IMR-90 (cell line): ENCODE measurements at places on chromosomes 3 and 15.
A peak's percentile ranks its signal among the peaks of the same experiment; 100 is the strongest.

DNA sequence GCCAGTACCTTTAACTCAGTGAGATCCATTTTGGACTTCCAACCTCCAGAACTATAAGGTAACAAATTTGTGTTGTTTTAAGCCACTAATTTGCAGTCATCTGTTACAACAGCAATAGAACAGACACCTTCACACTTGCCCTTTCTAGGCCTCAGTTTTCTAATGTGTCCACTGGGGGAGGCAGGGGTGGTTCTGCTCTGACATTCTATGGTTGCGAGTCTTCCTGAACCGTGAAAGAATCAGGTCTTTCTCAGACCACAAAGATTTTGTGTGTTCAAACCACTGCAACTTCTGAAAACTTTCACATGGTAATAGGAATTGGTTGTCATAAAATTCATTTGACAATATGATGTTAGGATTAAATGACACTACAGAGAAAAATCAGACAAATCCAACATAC is 26.8 kb upstream of the CSTA start:
- DNase-seq = no peak

DNA sequence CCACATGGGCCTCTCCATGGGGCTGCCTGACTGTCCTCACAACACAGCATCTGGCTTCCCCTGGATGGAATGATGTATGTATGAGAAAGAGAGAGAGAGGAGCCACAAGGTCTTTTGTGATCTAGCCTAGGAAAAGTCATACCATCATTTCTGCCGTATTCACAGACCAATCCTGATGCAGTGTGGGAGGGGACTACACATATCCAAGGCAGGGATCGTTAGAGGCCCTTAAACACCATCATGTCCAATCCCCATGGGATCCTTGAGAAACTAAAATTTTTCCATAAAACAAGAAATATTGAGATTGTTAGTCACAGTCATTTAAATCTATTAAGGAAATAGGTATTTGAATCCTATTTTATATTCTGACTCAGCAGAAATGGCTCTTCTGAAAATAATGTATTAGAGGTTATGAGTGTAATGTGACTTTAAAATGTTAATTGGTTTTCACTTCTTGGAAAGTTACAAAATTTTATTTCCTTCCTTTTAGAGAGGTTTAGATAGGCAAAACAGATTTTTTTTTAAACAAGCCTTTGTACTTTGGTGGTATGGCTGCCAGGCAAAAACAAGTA is 65.1 kb upstream of the TSC22D2 start:
- DNase-seq = no peak

GRCh38 chr3:134199240-134199639 is 51.4 kb downstream of the RYK start:
- no peak for DNase-seq

DNA sequence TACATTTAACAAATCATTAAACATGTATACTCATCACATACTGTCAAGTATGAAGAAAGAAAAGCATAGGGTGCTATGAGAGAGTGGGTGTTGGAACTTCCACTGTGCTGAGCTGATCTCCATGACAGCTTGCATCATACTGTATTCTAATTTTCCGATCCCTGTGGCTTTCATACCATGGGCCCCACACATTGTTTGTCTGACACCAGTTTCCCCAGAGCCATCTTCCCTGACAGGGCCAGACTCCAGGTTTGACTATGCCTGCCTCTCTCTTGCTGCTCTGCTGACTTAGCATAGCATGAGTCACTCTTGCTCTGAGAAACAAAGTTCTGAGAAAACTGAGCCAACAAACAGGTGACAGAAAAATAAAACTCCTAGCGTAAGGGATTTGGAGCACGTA is 37.0 kb upstream of the CASR start:
- DNase-seq = no peak

DNA sequence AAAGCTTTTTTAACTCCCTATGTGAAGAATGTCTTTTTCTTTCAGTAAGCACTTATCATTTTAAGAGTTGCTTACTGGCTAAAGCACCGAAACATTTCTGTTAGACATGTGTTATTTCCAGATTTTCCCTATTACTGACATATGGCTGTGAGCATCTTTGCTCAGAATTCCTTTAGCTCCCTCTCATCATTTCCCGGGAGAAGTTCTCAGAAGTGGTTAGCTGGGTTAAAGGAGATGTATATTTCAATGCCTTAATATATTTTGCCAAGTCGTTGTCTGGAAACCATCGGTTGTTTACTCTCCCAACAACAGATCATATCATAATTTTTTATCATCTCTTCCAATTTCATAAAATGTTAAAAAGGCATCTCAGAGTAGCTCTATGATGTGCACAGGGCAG is 396.5 kb downstream of the OCA2 start:
- DNase-seq = no peak

DNA sequence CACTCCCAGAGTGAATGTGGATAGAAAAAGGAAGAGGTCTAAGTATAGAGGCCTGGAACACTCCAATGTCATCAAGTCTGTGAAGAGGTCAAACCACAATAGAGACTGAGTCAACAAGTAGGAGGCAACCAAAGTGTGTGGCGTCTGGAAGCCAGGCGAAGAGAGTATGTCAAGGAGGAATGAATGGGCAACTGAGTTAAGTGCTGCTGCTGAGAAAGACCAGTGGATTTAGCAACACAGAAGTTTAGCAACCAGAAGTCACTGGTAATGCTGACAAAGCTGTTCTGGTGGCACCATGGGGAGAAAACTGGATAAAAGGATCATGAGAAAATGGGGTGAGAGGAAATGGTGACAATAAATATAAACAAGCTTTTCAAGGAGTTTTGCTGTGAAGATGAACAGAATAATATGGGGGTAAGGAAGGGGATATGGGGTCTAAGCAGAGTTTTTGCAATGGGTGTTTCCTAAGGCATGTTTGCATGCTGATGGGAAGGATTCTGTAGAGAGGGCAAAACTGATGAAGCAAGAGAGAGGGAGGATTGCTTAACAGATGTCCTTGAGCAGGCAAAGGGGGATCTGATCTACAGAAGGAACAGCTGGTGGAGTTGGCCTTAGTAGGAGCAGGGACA is 38.4 kb downstream of the PCOLCE2 start:
- peak; percentile 66 for DNase-seq

DNA sequence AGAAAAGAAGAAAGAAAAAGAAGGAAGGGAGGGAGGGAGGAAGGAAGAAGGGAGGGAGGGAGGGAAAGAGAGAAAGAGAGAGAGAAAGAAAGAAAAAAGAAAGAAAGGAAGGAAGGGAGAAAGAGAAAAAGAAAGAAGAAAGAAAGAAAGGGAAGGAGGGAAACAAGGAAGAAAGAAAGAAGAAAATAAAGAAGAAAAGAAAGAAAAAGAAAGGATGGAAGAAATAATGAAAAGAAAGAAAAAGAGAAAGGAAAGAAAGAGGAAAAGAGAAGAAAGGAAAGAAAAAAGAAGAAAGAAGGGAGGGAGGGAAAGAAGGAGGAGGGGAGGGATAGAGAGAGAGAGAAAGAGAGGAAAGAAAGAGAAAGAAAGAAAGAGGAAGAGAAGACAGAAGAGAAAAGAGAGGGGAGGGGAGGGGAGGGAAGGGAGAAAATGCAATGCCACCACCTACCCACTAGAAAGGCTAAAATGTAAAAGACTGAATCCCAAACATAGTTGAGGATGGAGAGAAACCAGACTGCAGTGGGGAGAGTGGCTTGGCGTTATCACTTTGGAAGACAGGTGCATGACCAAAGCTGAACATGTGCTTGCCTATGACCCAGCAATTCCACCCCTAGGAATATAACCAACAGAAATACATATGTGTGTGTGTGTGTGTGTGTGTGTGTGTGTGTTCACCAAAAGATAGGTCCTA is 66.9 kb upstream of the KLF13 start:
- no peak for DNase-seq

DNA sequence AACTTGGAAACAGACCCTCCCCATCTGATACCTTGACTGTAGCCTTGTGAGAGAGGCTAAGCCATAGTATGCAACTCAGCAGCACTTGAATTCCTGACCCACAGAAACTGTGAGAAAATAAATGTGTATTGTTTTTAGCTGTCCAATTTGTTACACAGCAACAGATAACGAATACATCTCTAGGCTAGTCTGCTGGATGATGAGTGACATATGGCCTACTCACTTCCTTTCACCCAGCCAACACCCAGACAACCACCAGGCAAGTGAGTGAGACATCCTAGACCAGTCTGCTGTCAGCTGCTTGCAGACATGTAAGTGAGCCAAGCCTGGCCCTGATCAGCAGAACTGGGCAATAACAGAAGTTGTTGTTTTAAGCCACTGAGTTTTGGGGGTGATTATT is 19.2 kb upstream of the SMAD6 start:
- DNase-seq = peak; percentile 43
